ENCODE measurements at places on chromosomes 12 and 14.

- DNase-seq = no peak
Measured at GRCh38 chr14:32654106-32654505, 284.6 kb upstream of the NPAS3 start.

DNA sequence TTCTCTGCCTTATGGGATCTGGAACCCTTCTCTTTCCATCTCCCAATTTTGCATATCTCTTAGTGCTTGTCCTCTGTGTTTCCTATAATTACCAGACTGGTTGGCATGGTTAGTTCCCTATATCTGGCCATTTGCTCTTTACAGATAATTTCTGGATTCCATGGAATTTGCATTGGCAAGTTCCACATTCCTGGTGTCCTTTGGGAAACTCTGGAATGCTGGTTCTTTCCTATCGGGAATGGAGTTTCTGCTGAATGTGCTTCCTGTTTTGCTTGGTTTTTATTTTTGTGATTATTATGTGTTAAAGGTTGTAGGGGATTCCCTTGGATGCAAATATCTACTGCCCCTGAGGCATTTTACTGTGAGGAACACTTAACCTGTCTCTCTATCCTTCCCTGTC is 193.0 kb upstream of the BTG1 start:
- DNase-seq = no peak

GRCh38 chr12:39595928-39596327 is 23.7 kb downstream of the ABCD2 start:
- DNase-seq = no peak

DNA sequence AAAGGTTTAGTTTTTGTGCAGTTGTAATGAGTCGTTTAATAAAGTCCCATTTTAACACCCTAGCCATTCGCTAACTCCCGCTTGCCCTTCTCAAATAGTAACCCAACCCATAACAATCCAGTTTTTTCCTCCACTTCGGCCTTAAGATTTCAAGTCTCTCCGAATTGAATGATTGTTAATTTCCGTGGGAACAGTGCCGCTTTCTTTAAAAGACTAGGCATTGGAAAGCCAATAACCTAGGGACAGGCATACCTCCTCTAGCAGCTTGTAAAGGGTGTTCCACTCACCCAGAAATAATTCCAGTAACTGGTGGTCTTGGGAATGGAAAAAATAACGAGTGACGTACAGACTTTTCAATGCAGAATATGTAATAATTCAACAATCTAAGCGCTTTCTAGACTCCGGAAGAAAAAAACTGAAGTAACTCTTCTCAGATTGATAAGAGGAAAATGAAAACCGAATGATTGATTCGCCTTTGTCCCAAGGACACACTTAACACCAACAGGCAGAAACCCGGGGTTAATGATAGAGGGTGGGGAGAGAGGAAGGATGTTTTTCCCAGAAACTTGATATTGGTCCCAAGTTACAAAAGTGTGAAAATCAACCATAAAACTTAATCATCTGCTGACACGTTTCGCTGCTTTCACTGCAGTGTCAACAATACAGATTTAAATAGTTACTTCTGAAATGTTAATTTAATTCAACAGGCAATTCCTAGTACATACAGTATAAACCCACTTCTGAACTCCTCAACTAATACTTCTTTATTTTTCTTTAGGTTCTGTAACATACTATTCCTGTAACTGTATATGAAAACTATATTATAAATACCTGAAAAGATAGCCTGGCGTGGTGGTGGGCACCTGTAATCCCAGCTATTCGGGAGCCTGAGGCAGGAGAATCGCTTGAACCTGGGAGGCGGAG is 1.0 kb upstream of the SINHCAF start:
- no peak for DNase-seq

DNA sequence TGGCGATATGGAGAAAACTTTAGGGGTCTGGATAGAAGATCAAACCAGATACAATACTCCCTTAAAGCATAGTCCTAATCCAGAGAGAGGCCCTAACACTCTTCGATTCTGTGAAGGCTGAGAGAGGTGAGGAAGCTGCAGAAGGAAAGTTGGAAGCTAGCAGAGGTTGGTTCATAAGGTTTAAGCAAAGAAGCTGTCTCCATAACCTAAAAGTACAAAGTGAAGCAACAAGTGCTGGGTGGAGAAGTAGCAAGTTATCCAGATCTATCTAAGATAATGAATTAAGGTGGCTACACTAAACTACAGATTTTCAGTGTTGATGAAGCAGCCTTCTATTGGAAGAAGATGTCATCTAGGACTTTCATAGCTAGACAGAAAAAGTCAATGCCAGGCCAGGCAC is 24.6 kb upstream of the MTERF2 start:
- no peak for DNase-seq

DNA sequence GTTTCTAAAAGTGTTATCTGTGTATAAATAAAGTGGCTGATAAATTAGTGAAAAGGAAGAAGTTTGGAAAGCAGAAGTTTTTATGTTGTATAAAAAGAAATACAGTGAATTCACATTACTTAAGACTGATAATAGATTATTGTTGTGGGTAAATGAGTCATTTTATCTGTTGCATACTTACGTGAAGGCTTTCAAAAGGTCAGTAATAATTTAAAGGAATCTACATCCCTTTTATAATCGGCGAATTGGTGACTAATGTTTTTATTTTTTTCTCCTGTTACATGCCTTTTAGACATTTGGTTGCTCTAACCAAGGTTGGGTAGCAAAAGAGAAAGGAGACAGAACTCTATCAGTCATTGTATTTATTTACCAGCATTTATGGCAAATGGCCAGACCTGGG is 155.9 kb downstream of the SLC41A2 start:
- no peak for DNase-seq

DNA sequence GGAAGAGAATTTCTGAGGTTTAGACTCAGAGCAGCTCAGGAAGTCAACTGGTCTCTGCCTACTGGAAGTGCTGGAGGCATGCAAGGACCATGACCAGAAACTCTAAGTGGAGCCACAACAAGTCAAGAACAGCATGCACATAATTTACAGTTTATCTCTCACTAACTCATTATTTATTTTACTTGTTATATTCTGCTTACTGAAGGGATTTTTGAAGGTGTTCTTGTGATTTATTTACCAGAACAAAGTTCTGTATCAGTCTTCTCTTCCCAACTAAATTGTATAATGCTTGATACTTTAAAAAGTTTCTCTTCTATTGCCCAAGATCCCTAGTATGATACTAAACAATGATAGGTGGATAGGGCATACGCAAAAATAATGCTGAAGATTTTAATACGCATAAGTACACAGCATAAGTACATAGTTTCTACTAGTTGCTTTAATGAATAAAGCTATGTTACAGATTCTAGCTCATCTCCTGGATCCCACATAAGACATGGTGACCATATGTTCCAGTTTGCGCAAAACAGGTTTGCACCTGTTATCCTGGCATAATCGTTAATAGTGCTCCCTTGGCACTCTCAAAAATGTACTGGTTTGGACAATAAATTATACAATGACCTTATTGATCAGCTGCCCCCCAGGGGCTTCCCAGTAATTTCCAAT is 11.6 kb upstream of the SPTB start:
- no peak for DNase-seq

- DNase-seq = no peak
Measured at GRCh38 chr14:68784226-68784910, 8.5 kb downstream of the ZFP36L1 start.

- no peak for DNase-seq
Measured at GRCh38 chr12:20105943-20106342, 262.4 kb upstream of the PDE3A start.

- no peak for DNase-seq
Measured at GRCh38 chr12:7304456-7304855, 584 bp downstream of the ACSM4 start.

DNA sequence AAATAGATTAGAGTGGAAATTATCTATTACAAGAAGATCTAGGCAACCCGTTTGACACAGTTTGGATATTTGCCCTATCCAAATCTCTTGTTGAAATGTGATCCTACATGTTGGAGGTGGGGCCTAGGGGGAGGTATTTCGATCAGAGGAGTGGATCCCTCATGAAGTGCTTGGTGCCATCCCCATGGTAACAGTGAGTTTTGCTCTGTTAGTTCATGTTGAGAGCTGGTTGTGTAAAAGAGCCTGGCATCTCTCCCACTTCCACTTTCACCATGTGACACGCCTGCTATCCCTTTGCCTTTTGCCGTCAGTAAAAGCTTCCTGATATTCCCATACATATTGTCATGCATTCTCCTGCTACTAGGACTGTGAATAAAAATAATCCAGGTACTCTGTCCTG is 66.4 kb upstream of the FLRT2 start:
- DNase-seq = no peak

DNA sequence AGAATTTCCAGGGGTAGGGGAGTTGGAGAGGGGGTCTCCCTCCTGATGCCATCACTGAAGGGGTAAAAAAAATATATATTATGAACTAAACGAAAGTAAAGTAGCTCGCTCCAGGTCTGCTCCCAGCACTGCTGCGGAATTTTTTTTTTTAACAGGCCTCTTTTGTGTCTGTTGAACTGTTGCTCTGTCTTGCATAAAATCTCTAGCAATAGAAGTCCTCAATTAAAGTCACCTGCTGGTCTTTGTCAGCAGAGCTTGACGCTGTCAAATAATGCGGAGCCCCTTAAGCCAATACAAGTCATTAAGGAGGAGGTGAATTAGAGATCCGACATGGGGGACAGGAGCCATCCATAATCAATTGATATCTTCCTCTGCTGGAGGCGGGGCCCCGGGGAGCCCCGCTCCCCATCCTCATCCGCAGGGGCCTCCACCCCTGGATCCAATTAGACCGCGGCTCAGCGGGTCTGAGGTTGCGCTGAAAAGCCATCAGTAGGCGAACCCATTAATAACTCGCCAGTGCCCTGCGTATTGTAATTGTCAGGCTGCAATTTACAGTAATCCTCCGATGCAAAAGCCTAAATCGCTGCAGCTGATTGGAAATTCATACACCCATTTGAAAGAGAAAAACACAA is 85.6 kb downstream of the DICER1 start:
- DNase-seq = no peak

- DNase-seq = no peak
Measured at GRCh38 chr12:2152134-2152533, 99.3 kb downstream of the CACNA1C start.

- DNase-seq = no peak
Measured at GRCh38 chr12:11855983-11856374, 206.5 kb downstream of the ETV6 start.

- DNase-seq = no peak
Measured at GRCh38 chr14:55771242-55771981, 191.4 kb downstream of the KTN1 start.

GRCh38 chr12:120115692-120116440 is 687 bp downstream of the RAB35 start:
- DNase-seq = no peak

DNA sequence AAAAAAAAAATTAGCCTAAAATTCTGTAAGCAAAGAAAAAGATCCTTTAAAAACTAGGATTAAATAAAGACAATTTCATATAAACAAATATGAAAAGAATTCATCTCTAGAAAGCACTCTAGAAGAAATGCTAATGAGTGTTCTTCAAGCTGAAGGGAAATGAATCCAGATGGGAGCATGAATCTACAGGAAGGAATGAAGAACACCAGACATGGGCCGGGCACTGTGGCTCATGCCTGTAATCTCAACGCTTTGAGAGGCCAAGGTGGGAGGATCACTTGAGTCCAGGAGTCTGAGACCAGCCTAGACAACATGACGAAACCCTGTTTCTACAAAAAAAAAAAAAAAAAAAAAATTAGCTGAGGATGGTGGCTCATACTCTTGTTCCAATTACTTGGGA is 297.2 kb downstream of the FBXL14 start:
- no peak for DNase-seq

DNA sequence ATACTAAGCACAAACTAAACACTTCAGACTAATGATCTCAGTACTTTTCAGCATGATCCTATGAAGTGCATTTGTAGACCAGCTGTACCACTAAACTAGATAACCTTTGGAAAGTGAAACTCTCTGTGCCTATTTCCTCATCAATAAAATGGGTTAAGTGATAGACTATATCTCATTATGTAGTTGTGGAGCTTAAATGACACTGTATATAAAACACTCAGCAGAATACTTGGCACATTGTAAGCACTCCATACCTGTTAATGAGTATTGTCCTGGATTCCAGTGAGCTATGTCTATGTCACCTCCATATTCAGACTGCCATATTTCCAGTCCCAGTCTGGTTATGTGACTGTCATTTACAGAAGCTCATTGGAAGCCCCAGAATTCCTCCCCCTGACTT is 44.4 kb downstream of the RTN1 start:
- no peak for DNase-seq

DNA sequence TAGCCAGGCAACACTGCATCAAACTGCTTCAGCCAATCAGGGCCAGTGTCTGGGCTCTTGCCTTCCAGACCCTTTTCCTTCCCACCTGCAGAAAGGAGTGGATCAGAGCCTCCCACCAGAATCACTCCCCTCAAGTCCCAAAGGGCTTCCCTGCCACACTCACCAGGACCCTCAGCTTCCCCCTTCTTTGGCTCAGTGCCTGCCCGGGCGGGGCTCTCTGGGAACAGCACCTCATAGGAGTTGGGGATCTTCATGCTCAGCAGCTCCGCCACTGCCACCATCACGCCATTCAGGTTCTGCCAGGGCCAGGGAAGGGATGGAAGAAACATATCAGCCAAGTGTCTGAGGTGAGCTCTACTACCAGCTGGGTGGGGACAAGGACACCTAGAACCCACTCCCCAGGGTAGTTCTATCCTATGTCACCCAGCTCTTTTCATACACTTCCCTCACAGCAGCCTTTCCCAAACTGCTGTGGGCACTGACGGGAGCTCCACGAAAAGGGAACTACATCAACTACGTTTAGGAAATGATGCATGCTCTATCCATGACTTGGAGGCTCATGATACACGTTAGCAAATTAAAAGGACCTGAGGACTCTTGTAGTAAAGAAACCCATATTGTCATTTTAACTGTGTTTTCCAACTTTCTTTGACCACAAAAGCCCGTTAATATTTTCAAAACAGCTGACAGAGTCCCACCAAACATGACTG is 9.4 kb upstream of the PRKAG1 start:
- no peak for DNase-seq

GRCh38 chr14:65750906-65751305 is 338.4 kb downstream of the FUT8 start:
- no peak for DNase-seq

DNA sequence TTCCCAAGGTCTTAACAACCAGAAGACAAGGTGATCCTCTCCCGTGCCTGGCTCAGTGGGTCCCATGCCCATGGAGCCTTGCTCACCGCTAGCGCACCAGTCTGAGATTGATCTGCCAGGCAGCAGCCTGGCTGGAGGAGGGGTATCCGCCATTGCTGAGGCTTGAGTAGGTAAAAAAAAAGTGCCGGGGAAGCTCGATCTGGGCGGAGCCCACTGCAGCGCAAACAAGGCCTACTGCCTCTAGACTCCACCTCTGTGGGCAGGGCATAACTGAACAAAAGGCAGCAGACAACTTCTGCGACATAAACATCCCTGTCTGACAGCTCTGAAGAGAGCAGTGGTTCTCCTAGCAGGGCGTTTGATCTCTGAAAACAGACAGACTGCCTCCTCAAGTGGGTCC is 104.0 kb downstream of the C14orf39 start:
- DNase-seq = no peak

Measured in midbrain (tissue), 1 donor.